ENCODE measurements at places on chromosomes 7 and 10.

GRCh38 chr7:143283381-143283780, 1.4 kb upstream of the TMEM139 start:
- no peak for DNase-seq

- DNase-seq, result peak; percentile 96
These were observed 45.2 kb upstream of the TMEM213 start for GRCh38 chr7:138752518-138753149.

DNA sequence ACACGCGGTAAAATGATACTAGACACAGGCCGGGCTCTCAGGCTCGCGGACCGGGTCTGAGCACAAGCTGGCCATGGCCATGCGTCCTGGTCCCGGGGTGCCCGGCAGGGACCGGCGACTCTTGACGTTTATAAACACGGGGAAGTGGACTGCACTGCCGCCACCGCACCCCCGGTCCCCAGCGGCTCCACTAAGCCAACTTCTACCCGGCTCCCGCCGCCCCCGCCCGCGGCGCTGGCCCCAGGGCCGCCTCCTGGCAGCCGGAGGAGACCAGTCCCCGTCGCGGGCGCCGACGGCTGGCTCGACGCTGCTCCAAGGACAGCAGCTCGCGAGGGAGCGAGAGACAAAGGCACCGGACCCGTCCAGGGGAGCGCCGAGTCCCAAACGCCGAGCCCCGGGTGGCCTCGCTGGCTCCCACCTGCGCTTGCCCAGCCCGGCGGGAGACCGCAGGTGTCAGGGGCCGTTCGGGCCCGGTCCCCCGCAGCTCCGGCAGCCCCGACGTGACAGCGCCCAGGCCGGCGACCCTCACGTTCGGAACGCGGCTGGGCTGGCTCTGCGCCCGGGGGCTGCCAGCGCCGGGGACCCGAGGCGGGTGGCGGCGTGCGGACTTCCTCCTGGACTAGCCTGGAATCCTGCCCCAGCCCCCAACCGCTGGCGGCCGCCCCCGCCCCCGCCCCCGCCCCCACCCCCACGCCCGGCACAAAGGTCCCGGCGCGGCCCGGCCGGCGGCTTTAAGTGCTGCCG, 517 bp downstream of the ITGB1 start:
- DNase-seq, result peak; percentile 35

DNA sequence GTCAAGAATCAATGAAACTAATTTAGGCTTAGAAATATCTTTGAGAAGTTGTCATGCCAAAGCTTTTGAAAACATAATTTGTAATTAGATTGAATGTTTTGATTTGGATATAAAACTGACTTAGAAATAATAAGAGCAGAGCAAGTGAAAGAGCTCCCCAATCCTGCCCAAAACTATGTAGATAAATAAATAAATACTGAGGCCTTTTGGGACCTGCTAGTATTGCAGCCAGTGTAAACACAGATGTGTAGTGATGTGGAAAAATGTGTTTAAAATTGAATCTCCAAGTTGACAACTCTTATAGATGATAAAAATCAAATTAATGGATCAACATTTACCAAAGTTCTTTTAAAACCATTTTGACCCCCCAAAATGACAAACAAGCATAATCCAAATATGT, 896.1 kb downstream of the CNTNAP2 start:
- DNase-seq, result no peak

GRCh38 chr7:6078548-6078947, 47.4 kb downstream of the ANKRD61 start:
- no peak for DNase-seq

- DNase-seq, result no peak
These were observed 166.2 kb upstream of the TAC1 start for GRCh38 chr7:97565665-97566064.

GRCh38 chr10:12400266-12400931, 51.1 kb downstream of the CAMK1D start:
- no peak for DNase-seq

DNA sequence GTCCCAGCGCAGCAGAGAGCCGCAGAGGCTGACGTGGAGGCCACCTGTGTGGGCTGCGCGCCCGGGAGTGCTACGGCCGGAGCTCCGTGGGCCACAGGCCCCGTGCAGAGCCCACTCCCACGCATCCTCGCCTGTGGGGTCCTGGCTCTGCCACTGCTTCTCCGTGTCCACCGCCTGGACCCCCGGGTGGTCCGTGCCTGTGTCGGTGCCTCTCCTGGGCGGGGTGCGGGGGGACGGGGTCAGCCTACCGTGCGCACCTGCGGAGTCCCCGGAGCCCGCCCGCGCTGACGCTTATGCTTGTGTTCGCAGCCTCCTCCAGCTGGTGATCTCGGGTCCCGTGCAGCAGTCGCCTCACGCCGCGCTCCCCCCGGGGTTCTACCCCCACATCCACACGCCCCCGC, 7.8 kb upstream of the ZNF853 start:
- no peak for DNase-seq

DNA sequence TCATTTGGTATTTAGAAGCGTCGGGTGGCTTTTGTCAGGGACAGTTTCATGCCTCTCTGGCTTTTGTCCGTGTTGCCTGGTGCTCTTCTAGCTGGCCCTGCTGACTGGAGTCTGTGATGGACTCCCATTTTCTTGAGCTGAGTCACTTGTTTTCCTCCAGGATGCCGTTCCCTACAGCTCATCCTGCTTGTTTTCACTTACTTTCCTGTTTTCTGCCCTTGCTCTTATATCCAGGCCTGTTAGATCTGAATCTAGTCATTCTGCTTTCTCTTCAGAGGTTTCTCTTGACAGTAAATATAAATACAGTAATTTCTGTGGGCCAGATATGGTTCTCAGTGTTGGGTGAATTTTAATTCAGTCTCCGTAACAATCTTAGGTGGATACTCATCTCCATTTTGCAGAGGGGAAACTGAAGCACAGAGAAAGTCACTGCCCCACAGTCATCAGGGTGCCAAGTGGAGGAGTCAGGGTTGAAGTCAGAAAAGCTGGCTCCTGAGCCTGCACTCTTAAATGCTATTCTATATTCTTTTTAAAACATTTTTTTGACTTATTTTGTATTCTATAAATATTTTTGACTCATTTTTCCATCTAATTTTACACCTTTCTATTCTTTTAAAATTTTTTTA, 85.4 kb downstream of the CCNY start:
- DNase-seq, result no peak

GRCh38 chr10:73576890-73577591, 14.1 kb downstream of the USP54 start:
- no peak for DNase-seq

DNA sequence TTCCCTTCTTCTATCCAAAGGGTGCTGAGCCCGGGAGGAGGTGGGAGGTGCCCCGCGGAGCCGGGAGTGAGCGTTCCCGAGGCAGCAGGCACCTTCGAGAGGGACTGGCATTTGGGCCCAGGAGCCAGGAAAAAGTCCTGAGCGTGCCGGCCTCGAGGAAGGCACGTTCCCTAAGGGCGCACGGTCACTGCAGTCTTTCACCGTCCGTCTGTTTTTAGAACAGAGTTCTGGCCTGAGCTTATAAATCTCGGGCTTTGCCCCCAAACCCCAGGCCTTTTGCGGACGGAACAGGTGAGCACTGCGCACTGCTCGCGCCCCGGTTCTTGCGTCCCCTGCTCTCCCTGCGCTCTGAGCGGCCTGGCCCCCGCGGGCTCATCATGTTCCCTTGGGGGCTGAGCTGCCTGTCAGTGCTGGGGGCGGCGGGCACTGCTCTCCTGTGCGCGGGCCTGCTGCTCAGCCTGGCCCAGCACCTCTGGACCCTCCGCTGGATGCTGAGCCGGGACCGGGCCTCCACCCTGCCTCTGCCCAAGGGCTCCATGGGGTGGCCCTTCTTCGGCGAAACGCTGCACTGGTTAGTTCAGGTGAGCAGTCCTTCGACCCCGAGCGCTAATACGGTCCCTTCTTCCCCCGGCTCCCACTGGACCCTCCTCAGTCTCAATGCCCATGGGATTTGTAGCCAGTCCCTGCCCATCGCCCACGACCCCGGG, 442 bp downstream of the CYP26C1 start:
- DNase-seq, result no peak

DNA sequence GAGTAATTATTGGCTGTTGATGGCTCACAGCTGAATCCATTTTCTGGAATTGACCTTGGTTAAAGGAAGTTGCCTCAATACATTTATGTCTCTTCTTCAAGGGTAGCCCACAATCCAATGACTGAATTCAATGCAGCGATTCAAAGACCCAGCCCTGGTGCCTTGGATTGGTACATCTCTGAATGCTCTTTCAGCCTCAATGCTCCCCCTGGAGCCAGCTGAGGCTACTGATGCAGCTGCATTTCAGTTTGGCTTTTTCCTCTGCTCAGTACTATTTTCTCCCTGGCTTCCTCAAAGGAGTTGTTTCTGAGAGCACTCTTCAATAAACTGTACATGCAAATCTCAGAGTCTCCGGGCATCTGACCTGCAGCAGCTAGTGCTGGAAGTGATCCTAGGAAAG, 633 bp upstream of the EBLN1 start:
- no peak for DNase-seq

DNA sequence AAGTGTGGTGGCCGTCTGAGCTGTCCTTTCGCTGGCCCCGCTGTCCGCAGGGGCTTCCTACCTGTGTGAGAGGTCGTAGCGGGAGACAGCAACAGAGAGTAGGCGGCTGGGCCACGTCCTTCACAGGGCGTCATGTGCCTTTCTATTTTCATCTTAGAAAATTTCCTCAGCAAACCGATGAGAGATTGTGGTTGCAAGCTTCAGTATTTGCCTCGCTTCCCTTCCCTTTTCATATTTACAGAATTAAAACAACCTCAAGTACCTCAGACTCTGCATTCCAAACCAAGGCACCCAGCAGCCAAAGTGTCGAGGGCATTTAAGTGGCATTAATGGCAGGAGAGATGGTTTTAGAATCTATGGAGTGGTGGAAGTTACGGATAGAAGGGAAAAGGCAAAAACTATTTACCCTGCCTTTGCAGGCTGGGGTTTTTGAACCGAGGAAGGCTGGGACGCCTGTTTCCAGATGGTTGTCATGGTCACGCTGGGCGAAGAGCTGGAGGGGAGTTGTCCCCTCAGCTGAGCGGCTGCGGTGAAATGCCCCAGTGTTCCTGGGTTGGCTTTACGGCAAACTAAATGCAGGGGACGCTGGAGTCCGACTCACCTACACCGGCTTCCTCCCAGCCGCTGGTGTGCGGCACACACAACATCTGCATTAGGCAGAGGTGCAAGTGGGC, 41.9 kb downstream of the WIPI2 start:
- DNase-seq, result no peak
